Stimulated activated CD8-positive, alpha-beta memory T cell treated with anti-CD3 and anti-CD28 coated beads, Interleukin-15, amount 100 ng/mL, for 48 hours (primary cell): ENCODE measurements at places on chromosomes 7 and 10.

GRCh38 chr7:30836991-30837390 lies 65.8 kb downstream of the MINDY4 start:
- no peak for DNase-seq

DNA sequence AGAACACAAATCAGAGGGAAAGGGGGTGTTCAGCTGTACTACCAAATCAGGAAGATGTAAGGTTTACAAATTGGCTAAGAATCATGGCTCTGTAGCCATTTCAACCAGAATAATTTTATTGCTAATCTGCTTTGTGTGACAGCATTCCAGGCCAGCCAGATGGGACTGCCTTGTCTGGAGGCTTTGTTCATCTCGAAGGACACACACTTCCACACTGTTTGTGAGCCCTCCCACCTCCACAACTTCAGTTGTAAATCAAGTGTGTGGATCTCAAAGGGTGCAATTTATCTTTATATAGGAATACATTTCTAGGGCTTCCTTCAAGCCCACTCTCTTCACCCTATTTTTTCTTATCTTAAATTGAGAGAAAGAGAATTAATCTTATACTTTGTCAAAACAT lies 6.9 kb upstream of the OIT3 start:
- DNase-seq = no peak

GRCh38 chr7:44124822-44125202 lies 1.5 kb upstream of the POLD2 start:
- DNase-seq = no peak

GRCh38 chr7:14419531-14419930 lies 430.1 kb upstream of the ETV1 start:
- DNase-seq = no peak
